Tibial nerve (tissue), 4 donors: ENCODE measurements at places on chromosomes 5 and 9.

GRCh38 chr9:89718651-89719050 lies 113.8 kb downstream of the GADD45G start:
- no peaks in the 10 kb centered on the region for H3K36me3 ChIP-seq
- no peak overlapping the region for H3K27ac ChIP-seq
- H3K27me3 ChIP-seq: no peaks in the 10 kb centered on the region
- H3K4me3 ChIP-seq: no peak overlapping the region

- peak overlapping the region; percentile 31 for H3K27ac ChIP-seq
- no peak for DNase-seq
- no peaks in the 10 kb centered on the region for H3K4me1 ChIP-seq
Measured at GRCh38 chr9:92170848-92171247, 55.6 kb upstream of the SPTLC1 start.

GRCh38 chr5:141437221-141437620 lies 6.9 kb downstream of the PCDHGA12 start:
- H3K27me3 ChIP-seq: no peaks in the 10 kb centered on the region
- H3K36me3 ChIP-seq: no peaks in the 10 kb centered on the region
- no peak for DNase-seq
- no peak overlapping the region for H3K4me3 ChIP-seq
- no peaks in the 10 kb centered on the region for H3K4me1 ChIP-seq

DNA sequence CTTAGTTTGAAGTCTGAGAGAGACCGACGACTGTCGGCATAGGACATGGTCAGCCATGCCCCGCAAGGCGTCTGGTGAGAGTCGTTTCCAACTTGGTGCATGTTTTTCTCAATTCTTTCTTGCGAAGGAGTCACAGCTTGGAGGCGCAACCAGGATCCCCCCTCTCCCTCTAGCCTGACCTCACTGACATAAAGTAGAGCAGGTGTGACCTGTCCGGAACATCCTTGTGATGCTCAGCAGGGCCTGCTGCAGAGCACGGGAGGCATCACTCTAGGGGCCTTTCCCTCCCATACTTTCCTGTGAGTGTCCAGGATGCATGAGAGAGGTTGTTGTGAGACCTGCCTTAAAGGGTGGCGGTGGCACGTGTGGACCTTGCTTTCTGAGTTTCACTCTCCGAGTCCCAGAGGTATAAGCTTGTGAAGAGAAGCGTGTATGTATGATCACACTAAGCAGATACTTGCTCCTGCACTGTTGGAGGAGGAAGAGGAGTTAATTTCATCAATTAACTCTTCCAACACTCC lies 5.0 kb downstream of the TENT4A start:
- H3K36me3 ChIP-seq: no peaks in the 10 kb centered on the region
- no peak overlapping the region for H3K4me3 ChIP-seq
- H3K27me3 ChIP-seq: no peaks in the 10 kb centered on the region
- H3K27ac ChIP-seq: no peak overlapping the region
- no peak for DNase-seq

DNA sequence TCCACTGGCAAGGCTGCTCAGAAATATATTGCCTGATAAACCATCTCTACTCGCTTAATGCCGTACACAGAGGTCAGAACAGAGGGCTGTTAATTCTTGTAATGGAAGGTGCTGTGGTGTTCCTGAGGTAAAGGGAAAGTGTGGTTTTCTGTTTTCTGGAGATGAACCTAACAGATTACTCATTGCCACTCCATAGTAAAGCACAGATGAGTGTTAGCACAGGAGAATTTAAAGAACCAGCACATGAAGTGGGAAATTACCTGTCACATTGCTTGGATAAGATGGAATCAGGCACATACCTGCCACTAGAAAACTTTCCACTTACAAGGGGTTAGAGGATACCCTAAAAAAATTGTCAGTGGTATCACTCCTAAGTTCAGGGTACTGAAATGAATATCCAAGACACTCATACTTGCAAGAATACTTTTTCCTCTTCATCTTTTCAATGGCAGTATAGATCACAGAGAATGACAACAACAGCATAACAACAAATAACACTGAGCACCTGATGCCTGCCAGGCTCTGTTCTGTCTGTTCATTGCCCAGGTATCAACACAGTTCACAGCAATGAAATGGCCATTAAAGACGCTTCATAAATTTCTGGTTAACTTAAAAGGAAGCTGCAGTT lies 152.9 kb upstream of the GNA14 start:
- DNase-seq: no peak
- H3K4me1 ChIP-seq: no peaks in the 10 kb centered on the region
- H3K4me3 ChIP-seq: no peak overlapping the region
- no peaks in the 10 kb centered on the region for H3K27me3 ChIP-seq
- H3K36me3 ChIP-seq: no peaks in the 10 kb centered on the region

DNA sequence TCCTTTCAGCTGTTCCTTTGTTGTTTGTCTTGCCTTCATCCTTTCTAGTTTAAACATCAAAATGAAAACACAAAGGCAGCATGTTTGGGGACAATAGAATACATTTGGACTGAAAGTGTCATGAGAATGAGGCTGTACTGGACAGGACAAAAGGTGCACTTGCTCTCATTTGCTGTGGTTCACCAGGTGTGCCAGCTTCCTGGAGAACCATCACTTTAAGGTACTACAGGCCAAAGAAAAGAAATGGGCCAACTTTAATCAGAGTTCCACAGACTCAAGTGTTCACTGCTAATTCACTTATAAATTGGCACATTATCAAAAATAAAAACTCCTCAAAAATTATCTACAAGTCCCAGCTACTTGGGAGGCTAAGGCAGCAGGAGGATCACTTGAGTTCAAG lies 53.8 kb downstream of the ABHD17B start:
- H3K4me3 ChIP-seq: no peak overlapping the region
- no peak for DNase-seq
- H3K27me3 ChIP-seq: no peaks in the 10 kb centered on the region
- no peak overlapping the region for H3K27ac ChIP-seq
- no peaks in the 10 kb centered on the region for H3K36me3 ChIP-seq
- H3K4me1 ChIP-seq: no peaks in the 10 kb centered on the region

- H3K36me3 ChIP-seq: no peaks in the 10 kb centered on the region
- H3K4me3 ChIP-seq: no peak overlapping the region
- no peaks in the 10 kb centered on the region for H3K27me3 ChIP-seq
- no peaks in the 10 kb centered on the region for H3K4me1 ChIP-seq
Measured at GRCh38 chr5:126359884-126360283, 63.3 kb upstream of the GRAMD2B start.

DNA sequence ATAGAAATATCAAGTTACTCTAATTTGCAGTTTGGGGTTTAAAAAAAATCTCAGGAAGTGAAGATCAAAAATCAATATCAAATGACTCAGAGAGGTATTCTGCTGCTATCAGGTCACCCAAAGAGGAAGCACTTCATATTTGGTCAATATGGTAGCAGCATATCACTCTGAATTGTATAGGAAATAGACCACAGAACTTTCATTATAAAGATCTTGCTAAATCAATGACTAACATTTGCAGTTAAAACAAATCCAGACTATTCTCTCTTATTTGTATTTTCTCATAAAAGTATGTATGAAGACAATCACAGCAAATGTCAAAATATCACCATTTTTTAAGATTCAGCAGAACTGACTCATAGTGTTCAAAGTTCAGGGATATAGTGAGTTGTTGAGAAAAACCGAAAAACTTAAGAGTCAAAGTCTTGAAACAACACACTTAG lies 105.8 kb upstream of the PCSK1 start:
- no peak overlapping the region for H3K4me3 ChIP-seq
- DNase-seq: no peak

DNA sequence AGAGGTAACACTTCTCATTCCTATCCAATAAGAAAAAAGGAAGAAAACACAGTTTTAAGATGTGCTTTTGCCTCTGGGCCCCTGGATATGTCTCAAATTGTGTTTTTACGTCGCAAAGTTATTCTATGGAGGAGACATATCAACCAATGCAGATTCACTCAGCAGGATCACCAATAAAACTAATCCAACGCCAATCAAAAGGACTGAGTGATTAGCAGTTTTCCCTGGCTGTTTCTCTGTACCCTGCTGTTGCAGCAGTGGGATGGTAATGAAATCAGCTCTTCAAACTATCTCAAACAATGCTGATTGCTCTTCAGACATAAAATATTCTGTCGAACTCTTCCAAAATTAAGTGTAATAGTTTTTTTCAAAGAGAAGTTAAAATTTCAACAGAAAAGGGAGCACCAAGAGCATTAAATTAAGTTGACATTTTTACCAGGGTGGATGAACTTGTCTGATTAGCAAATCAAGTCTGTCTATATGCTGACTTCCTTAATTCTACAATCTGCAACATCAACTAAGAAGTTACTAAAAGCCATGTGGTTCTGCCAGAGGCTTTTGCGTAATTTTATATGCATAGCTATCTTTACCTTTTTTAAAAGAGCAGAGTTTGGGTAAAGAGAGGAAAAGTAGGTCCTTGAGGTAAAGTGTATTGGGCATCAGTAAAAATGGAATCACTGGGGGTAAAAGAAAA lies 9.7 kb upstream of the HK3 start:
- H3K36me3 ChIP-seq: peaks cover 3% of the 10 kb centered on the region
- no peak for DNase-seq
- H3K27me3 ChIP-seq: no peaks in the 10 kb centered on the region
- H3K4me3 ChIP-seq: no peak overlapping the region

- no peak overlapping the region for H3K4me3 ChIP-seq
- no peaks in the 10 kb centered on the region for H3K27me3 ChIP-seq
- peaks cover 37% of the 10 kb centered on the region for H3K4me1 ChIP-seq
Measured at GRCh38 chr5:154836225-154836624, 14.2 kb downstream of the FAXDC2 start.

GRCh38 chr9:94140791-94141790 lies 56.8 kb downstream of the PTPDC1 start:
- H3K27me3 ChIP-seq: no peaks in the 10 kb centered on the region
- DNase-seq: no peak
- H3K27ac ChIP-seq: peak overlapping the region; percentile 76
- H3K4me3 ChIP-seq: no peak overlapping the region
- H3K4me1 ChIP-seq: no peaks in the 10 kb centered on the region
- H3K36me3 ChIP-seq: no peaks in the 10 kb centered on the region

DNA sequence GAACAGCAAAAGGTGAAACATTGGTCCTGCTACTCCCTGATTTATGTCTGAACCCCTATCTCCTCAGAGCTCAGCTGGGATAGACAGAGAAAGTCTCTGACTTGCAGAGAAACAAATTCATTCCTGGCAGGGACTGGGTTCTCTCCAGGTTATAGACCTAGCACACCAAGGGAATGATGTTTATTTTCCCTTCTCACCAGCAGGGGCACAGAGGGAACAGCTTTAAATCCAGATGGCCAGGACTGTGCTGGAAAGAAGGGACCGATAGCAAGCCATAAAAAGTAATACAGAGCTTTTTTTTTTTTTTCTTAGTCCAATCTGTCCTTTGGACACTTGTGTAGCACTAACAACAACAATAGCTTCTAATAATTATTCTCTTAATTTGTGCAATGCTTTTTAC lies 141.1 kb upstream of the C9orf72 start:
- no peaks in the 10 kb centered on the region for H3K27me3 ChIP-seq
- DNase-seq: no peak
- H3K27ac ChIP-seq: no peak overlapping the region
- H3K36me3 ChIP-seq: no peaks in the 10 kb centered on the region

DNA sequence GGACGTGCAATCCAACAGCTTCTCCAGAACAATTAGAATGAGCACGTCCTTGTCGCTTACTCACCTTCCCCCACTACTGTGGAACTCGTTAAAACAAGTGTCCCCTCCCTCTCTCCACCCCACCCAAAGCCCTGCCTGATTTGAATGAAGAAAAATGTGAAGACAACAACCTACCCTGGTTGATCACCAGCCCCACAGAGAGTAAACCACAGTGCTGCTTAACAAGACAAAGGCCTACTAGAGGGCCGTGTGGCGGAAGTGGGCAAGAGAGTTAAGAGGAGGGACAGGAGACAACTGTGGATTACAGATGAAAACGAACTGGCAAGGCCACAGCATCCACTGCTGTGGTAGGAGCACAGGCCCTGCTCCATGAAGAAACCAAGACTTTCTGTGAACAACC lies 51.1 kb downstream of the CDK5RAP2 start:
- peaks cover 3% of the 10 kb centered on the region for H3K4me1 ChIP-seq
- H3K4me3 ChIP-seq: no peak overlapping the region
- H3K36me3 ChIP-seq: peaks cover 26% of the 10 kb centered on the region
- H3K27me3 ChIP-seq: no peaks in the 10 kb centered on the region

DNA sequence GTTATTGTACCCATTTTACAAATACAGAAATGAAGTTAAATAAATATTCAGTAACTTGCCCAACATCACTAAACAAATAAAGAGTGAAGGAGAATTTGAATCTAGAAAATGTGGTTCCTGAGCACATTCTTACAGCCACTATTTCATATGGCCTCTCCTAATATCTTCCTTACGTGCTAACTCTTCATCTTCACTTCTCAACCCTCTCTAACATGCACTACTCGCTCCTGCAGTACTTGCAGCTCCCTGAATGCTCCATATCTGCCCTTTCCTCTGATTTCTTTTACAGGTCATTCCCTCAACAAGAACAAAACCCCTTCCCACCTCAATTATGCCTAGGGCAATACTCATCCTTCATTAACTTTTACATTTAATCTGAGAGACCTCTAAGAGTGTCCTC lies 711.5 kb downstream of the CETN3 start:
- H3K4me1 ChIP-seq: no peaks in the 10 kb centered on the region
- H3K27ac ChIP-seq: no peak overlapping the region
- H3K27me3 ChIP-seq: no peaks in the 10 kb centered on the region
